ENCODE measurements at places on chromosomes 7 and 10.

DNA sequence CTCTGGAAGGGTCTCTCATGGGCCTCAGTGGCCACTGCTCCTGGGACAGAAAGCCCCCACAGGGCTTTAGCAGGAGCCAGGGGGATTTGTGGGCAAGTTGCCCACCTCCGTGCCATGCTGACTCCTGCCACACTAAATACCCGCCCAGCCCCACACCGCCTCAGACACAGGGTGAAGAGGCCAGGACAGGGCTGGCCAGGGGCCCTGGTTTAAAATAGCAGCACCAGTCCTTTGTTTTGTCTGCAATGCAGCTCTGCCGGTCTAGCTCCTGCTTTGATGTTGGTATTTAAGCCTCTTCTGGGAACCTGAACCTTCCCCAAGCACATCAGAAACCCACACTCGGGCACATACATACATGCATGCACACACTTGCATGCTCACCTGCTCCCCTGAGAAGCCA lies 14.4 kb upstream of the TNRC18 start:
- no peak for DNase-seq

DNA sequence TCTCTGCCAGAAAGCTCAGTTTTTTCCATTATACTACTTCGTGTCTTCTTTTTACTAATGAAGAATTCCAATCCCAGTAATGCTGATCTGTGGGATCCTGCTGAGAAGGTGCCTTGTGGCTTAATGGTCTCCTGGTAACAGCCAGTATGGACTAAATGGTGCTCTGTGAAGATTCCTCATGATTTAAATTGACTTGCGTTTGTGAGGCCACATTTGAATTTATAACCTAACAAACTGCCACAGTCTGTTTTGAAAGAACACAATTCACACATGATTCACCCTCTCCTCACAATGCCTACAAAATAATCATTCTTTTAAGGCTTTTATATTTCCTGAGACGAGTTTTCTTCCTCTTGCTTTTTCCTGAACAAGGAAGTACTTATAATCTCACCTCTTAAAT lies 140.0 kb downstream of the MBL2 start:
- DNase-seq: no peak

- DNase-seq: no peak
Observed at GRCh38 chr7:37144423-37144822, 304.2 kb downstream of the ELMO1 start.

DNA sequence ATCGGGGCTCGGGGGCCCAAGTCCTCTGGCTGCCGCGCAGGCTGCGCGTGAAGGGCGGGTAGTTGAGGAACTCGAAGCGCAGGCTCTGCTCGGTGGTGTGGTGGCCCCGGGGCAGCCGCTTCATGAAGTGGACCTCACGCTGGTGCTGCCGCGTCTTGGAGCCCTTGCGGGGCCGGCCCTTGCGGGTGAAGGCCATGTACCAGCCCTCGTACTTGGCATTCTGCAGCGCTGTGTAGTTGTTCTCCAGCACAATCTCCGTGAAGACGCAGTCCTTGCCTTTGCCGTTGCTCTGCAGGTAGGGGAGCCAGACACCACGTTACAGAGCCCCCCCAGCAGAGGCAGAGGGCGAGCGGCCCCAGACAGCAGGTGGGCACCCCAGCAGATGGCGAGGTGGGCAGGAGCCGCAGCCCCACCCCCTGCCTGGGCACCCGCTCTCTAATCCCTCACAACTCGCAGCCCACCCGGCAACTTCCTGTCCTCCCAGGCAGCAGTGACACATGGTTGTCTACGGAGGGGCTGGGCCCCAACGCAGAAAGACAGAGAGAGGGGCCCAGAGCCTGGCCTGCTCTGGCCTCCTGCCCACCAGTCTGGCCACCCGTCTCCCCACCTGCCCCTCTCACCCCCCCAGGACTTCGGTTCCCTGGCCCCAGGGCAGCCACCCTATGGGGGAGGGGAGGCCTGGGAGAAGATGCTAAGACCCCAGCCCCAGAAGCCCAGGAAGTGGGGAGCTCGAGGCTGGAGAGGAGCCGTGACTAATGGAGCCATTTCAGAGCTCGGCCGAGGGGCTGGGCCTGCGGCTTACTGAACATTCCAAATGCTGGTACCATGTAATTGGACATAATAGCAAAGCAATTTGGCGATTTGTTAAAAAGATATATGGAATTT lies 5.3 kb downstream of the FGF8 start:
- no peak for DNase-seq

GRCh38 chr7:11950281-11950680 lies 118.3 kb upstream of the THSD7A start:
- DNase-seq: no peak

- no peak for DNase-seq
Observed at GRCh38 chr10:23884670-23885069, 324.3 kb upstream of the KIAA1217 start.

DNA sequence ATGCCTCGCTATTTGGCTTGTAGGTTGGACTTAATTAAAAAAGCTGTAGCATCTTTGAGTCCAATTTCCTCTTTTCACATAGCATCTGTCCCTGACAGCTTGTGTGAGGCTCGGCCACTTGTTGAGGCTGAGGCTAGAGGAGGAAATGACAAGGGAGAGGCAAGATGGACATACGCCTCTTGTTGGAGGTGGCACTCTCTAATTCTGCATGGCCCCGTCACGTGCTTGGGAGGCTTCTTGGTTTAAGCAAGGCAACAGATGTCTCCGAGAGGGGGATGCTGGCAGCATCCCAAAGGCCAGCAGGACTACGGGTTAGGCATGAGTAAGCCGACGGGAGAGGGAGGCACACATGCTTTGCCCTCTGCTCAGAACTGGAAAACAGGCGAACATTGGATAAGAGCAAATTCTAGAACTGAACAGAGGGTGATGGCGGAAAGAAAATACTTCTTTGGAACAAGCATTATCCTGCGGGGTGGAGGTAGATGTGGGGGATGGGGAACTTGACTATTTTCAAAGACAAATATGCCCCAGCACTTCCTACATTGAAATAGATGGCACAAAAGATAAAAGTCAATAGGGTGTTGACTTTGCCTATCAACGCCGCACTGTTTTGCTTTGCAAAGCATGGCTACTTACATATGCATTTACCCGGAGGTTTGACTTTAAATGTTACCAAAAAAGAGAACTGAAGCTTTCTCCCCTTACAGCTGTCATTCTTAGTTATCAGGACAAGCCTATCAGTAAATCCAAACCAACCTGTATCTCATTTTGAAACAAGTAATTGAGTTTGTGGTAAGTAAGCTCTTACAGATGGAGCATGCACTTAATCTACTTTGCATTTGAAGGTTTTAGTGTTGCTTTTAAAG lies 94.8 kb downstream of the CHN2 start:
- peak; percentile 50 for DNase-seq

GRCh38 chr7:22577470-22578001 lies 77.5 kb upstream of the STEAP1B start:
- no peak for DNase-seq

GRCh38 chr7:131183611-131184119 lies 144.0 kb upstream of the MKLN1 start:
- no peak for DNase-seq

DNA sequence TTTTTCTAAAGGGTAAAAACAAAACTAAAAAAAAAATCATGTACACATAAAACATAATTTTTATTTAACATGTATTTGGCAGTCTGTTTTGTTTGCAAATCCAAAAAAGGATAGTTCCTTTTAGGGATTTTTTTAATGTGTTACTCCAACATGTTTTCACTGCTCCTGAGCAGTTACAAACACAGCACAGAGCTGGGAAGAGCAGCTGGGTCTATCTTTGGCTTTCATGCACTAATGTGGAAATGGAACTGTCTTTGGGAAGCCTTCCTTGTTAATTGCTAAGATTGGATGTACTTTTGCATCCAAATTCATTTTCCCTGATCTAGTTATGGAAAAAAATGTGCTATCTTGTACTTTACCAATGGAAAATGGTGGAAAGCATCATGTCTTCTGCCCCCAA lies 1035.1 kb downstream of the CNTNAP2 start:
- DNase-seq: peak; percentile 82

- DNase-seq: no peak
Observed at GRCh38 chr10:124701881-124702656, 42.1 kb downstream of the FAM53B start.

- no peak for DNase-seq
Observed at GRCh38 chr7:116575853-116576252, 51.0 kb downstream of the CAV1 start.

- DNase-seq: no peak
Observed at GRCh38 chr7:10860516-10860915, 113.2 kb upstream of the PHF14 start.

DNA sequence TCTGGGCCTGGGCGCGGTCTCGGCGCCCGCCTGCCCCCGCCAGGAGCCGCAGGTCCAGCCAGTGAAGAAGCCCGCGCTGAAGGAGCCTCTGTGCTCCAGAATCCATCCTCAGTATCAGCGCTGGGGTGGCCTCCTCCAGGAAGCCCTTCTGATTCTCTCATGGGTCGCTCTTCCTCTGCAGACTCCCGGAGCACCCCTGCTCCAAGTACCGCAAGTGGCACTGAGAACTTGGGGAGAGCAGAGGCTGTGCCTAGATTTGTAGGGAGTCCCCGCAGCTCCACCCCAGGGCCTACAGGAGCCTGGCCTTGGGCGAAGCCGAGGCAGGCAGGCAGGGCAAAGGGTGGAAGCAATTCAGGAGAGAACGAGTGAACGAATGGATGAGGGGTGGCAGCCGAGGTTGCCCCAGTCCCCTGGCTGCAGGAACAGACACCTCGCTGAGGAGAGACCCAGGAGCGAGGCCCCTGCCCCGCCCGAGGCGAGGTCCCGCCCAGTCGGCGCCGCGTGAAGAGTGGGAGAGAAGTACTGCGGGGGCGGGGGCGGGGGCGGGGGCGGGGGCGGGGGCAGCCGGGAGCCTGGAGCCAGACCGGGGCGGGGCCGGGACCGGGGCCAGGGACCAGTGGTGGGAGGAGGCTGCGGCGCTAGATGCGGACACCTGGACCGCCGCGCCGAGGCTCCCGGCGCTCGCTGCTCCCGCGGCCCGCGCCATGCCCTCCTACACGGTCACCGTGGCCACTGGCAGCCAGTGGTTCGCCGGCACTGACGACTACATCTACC lies at the start of gene ALOX5:
ALOX5 (plus strand) TSS at position 641 of the 774 bp plus-strand sequence; CDS start at position 705, 64 bp downstream.
- DNase-seq: peak; percentile 36

DNA sequence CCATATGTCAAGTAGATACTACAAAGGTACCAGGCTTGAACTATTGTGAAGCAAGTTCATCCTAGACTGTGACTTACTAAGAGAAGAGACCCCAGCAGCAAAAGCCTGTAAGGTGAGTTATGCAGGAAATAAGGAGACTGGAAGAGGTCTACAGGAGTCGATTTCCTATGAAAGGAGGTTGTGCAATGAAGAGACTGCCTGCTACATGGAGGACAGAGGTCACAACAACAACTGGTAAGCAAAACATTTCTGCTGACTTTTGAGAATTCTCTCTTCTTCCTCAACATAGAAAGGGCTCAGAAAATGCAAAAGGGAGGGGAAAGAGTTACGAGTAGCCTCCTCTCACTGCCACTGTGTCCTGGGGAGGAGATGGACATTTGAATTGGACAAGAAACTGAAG lies 42.4 kb downstream of the PDK4 start:
- DNase-seq: no peak

DNA sequence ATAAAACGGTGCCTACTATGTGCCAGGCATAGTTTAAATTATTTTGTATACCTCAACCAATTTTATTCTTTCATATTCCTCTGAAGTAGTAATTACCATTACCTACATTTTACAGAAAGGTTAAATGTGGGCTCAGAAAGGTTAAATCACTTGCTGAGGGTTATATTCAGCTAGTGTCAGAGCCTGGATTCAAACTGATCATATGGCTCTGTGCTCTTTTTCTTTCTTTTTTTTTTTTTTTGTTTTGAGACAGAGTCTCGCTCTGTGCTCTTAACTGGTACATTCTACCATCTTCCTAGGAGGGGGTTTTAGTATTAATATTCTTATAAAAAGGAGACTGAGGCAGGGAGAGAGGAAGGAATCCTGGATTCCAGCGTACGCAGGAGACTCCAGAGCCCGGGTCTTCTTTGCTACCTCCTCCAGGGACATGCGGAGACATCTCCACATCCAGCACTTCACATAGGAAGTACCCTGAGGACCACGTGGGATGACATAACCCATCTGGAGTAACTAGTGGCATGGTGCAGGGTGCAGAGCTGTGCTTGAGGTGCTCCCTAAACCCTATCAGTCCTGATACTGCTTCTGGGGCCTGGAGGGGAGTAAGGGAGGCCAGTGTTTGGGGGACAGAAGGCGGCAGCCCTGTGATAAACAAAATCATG lies 29.6 kb upstream of the ATXN7L1 start:
- no peak for DNase-seq

DNA sequence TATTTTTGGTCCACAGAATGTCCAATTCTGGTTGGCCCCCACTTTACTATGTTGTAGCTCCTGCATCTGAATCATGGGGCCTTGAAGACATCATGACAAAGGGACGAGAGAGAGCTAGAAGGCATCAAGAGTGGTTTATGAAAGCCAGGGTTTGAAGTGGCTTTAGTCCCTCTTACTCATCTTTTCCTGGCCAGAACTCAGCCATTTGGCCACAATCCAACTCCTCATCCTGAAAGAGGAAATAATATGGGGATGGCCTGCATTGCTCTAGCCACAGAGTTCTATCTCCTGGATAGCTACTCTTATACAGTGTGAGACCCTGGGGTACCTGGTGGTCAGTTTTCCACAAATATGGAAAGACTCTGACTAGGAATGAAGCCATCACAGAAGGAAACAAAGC lies 418.9 kb downstream of the XPNPEP1 start:
- DNase-seq: no peak

DNA sequence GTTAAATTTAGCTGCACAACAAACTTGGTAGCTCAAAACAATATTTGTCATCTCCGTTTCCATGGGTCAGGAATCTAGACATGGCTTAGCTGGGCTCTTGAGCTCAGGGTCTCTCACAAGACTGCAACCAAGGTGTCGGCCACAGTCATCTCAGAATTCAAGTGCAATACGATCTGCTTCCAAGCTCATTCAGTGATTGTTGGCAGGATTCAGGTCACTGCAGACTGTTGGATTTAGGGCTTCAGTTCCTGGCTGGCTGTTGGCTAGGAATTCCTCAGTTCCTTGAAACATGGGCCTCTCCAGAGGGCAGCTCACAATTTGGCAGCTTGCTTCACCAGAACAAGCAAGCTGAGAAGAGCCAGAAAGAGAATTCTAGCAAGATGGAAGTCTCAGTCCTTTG lies 17.5 kb upstream of the CHST3 start:
- no peak for DNase-seq

GRCh38 chr7:138194567-138194966 lies 118.3 kb downstream of the AKR1D1 start:
- no peak for DNase-seq

GRCh38 chr7:156147756-156148504 lies 335.7 kb upstream of the SHH start:
- DNase-seq: no peak

GRCh38 chr10:17668435-17669184 lies 24.7 kb downstream of the STAM start:
- no peak for DNase-seq

DNA sequence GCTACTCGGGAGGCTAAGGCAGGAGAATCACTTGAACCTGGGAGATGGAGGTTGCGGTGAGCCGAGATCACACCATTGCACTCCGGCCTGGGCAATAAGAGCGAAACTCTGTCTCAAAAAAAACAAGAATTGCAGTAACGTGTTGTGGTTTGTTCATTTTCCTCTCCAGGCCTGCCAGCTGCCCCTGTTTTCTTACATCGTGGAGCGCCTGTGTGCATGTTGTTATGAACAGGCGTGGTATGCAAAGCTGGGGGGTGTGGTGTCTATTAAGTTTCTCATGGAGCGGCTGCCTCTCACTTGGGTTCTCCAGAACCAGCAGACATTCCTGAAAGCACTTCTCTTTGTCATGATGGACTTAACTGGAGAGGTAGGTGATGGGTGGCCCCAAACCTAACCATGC lies 52.1 kb downstream of the TRRAP start:
- DNase-seq: no peak

Measured in NCI-H1105 (cell line).